ENCODE measurements at places on chromosomes 5 and 9. TPM values are rescaled to one million over a fixed set of nuclear protein-coding genes. Genes with fewer than 3 reads are reported as not detected.

The ACTL7A gene
- not detected for total RNA-seq

The ARHGEF37 gene
- total RNA-seq = 2.6 TPM

DNA sequence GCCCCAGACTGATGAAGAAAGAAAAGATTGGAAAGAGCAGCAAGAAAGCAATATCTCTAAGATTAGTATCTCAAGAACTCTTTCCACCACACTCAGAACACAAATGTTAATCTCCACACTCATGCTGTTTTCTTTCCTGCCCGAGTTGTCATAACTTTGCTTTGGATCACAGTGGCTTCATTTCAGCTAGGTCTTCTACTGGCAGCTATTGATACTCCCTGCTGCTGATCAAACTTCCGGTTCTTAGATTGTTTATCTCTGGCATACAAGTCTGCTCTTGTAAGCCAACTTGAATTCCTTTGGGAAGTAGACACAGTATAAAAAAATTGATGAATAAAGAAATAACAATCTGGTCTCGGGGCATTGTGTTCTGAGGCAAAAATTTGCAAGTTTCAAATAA is 77.7 kb upstream of the SPEF2 start:
- DNase-seq = no peak

- DNase-seq = no peak
Observed at GRCh38 chr5:27947088-27947487, 908.7 kb upstream of the CDH9 start.

DNA sequence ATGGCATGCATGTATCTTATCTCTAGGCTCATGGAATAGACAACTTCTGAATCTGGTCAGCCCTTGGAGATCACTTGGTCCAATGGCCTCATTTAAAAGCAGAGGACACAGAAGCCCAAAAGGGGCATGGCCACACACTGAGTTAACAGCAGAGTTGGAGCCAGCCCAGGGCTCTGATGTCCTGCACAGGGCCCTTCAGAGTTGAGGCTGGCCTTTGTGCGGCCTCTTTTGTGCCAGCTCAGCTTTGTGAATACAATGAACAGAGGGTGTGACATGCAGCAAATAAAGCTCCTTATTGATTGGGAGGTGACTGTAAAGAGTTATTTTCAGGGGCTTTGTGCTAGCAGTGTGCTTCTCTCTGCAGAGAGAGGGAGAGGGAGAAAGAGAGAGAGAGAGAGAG is 150.1 kb upstream of the STK32A start:
- no peak for DNase-seq

The PRLR gene
- 1.6 TPM for total RNA-seq

The DRD1 gene
- total RNA-seq = 0.18 TPM

DNA sequence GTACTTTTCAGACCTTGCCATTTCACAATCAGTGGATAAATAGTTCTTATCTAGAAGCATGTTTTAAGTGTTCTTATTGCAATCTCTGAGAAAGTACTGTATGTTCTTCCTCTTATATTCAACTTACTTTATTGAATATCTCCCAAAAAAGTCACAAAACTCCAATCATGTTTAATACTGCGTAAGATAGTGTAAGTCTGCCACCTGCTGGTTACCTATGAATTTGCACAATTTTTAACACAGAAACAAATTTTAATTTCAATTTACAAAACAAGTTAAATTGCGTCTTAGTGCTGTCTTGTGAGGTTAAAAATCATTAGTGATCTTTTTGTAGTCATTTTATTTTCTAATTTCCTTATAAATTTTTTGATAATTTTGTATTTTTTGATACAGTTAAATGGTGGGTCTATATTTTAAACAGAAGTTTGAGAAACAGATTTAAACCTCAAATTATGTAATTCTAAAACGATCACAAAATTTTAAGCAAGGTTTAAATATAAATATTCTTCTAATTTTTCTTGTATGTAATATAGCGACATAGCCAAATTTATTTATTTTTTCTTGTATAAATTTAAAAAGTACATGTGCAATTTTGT is 115.8 kb downstream of the EMB start:
- peak; percentile 59 for DNase-seq

- peak; percentile 63 for DNase-seq
Observed at GRCh38 chr5:112479418-112479817, 60.3 kb upstream of the EPB41L4A start.

DNA sequence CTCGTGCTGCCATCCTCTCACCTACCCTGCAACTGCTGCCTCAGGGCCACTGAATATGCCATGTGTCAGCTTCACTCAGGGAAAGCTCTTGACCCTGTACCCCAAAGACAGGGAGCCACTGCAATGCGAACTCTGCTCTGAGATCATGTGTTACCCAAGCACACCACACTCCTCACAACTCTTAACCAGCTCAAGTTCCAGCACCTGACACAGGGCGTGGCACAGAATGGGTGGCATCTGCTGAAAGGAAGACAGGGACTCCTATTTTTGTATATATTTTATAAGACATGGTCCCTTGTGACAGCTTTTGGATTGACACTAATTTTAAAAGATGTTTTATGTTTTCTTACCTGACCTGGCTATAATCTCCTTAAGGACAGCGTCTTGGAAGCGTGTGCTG is 10.7 kb downstream of the PHYKPL start:
- no peak for DNase-seq

The SPINK13 gene
- not detected for total RNA-seq

DNA sequence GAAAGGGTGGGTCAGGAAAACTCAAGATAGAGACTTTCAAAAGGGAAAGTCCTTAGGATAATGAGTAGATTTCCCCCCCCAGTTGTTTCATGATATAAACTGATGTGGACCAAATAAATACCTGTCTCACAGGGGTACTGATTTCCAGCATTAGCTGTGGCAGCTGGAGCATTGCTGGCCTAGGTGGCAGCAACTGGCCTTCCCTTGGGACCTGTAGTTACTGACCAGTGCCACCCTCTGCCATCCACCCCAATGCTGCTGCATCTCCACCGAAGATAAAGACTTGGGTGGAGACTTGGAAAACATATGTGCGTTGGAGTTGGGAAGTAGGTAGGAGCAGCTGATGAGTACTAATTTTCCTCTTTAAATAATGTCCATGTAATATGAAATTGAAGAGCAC is 71.8 kb downstream of the SYK start:
- no peak for DNase-seq

- DNase-seq = no peak
Observed at GRCh38 chr5:104840284-104840683, 1277.7 kb upstream of the NUDT12 start.

The PCDHA1 gene
- 0.09 TPM for total RNA-seq

DNA sequence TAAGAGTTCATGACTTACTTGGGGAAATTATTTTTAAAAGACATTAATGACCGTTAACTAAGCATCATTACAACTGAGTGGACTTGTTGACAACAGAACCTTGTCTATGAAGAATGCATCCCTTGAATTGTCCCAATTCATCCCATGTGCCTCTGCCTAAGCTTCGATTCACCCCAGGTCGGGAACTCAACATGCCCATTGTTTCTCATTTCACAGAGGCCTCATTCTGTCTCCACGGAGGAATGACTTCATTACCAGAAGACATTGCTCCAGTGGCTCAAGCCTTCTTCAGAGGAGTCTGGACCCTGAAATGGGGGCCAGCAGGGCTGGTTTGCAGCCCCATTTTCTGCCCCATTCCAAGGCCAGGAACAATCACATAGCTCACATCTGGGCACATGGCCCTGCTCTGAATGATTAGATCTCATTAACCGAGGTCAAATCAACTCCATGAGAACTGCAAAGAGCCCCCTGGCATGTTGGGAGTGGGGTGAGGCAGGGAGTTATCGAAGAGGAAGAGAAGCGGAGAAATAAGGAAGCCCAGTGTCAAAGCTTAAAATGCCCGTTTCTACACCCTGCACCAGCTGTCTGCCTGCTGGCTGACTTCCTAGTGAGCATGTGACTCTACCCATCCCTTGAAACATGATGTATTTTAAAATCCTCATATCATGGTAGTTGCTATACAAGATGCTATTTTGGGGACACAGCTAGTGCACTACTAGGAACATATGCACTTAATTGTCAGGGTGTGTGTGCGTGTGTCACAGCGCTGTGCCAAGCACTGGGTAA is 137.3 kb downstream of the LHFPL2 start:
- DNase-seq = no peak

GRCh38 chr9:87148331-87149104 is 201.2 kb upstream of the GAS1 start:
- peak; percentile 76 for DNase-seq

The HTR1A gene
- total RNA-seq = not detected

DNA sequence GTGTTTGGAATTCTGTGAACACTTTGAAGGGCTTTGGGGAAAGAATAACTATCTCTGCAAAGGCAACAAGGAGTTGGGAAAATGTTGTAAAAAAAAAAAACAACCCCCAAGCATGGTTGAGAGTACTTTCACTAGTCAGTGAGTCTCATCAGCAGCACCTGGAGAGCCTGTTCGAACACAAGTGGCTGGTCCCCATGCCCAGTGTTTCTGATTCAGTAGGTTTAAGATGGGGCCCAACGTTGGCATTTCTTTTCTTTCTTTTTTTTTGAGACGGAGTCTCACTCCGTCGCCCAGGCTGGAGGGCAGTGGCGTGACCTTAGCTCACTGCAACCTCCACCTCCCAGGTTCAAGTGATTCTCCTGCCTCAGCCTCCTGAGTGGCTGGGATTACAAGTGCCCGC is 59.5 kb downstream of the KLF4 start:
- DNase-seq = no peak

The ZNF454 gene
- 0.18 TPM for total RNA-seq

DNA sequence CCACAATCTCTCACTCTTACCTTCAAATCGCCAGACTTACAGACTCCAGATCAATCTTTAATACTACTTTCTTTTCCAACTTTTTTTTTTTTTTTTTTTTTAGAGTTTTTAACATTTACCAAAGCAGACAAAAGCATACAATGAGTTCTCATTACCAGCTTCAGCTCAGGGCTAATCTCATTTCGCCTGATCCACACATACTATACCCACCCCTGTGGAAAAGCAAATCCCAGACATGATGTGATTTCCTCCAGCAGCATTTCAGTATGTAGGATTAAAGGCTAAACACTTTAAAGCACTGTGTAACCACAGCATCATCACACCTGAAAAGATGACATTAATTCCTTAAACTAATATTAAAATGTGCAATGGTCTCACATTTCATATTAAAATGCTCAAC is 138.8 kb upstream of the RETREG1 start:
- no peak for DNase-seq

- DNase-seq = peak; percentile 33
Observed at GRCh38 chr9:86735772-86736458, 211.4 kb downstream of the GAS1 start.

The C5orf58 gene
- total RNA-seq = not detected

The OR1J2 gene
- total RNA-seq = not detected

The IRX1 gene
- 7.9 TPM for total RNA-seq

- DNase-seq = no peak
Observed at GRCh38 chr9:72476617-72477437, 44.6 kb upstream of the TMC1 start.

GRCh38 chr5:153619771-153620170 is 129.3 kb downstream of the GRIA1 start:
- DNase-seq = peak; percentile 35

The TPRN gene
- total RNA-seq = 8.0 TPM

DNA sequence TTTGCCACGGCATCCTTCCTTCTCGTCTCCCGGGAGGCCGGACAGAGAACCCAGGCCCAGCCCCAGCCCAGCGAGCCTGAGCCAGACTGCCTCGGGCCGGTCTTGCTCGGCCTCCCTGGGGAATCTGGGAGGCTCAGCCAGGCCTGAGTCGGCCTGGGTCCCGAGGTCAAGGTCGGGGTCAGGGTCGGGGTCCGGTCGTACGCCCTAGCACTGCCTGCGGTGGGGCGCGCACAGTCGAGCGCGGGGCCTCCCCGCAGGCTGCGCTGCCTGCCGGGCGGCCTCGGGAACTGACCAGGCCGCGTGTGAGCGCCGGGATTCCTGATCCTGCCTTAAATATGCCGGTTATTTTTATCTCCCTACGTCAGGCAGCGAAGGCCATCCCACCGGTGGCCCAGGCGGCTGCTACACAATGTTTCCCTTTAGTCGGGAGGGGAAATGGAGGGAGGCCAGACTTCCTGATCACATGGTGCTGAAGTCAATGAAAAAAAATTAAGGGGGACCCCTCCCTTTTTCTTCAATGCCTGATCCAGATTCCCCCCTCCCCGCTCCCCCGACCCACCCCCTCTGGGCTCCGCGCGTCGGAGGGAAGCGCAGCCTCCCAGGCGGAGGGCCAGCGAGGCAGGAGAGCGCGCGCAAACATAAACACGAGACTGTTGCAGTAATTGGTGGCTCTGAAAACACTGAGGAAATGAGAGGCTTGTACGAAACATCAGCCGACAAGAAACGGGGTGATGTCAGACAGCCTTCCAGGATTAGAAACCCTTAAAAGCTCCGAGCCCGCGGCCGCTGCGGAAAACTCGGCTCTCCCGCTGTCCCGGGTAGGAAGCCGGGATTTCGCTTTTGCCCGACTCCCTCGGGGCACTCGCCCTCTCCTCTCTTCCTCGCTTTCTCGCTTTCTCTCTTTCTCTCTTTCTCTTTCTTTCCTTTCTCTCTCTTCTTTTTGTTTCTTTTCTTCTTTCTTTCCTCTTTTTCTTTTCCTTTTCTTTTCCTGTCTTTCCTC is 148.2 kb upstream of the KLF4 start:
- DNase-seq = peak; percentile 100

GRCh38 chr5:134073404-134073803 is 41.1 kb upstream of the TCF7 start:
- DNase-seq = peak; percentile 39

GRCh38 chr9:37377688-37378612 is 44.5 kb upstream of the GRHPR start:
- DNase-seq = no peak

DNA sequence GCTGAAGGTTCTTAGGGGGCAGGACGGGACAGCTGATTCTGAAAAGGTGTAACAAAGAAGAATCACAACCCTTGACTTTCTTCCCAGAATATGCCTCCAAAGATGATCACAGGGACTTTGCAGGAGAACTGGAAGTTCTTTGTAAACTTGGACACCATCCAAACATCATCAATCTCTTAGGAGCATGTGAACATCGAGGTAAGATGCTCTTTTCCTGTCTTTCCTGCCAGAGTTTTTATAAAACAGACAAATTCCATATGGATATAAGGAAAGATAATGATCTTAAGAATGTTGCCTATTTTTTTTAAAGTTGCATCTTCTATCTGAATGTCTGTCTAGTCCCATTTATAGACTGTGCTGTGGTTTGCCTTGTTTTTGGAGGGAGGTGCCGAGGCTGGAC is 87.9 kb downstream of the EQTN start:
- DNase-seq = no peak

- DNase-seq = peak; percentile 39
Observed at GRCh38 chr5:39624268-39624886, 199.6 kb upstream of the DAB2 start.

- peak; percentile 83 for DNase-seq
Observed at GRCh38 chr5:172906436-172906835, 52.8 kb upstream of the RPL26L1 start.
